ENCODE measurements at places on chromosomes 12 and 14.

- no peak for DNase-seq
Observed at GRCh38 chr12:106740818-106741217, 33.7 kb upstream of the RIC8B start.

DNA sequence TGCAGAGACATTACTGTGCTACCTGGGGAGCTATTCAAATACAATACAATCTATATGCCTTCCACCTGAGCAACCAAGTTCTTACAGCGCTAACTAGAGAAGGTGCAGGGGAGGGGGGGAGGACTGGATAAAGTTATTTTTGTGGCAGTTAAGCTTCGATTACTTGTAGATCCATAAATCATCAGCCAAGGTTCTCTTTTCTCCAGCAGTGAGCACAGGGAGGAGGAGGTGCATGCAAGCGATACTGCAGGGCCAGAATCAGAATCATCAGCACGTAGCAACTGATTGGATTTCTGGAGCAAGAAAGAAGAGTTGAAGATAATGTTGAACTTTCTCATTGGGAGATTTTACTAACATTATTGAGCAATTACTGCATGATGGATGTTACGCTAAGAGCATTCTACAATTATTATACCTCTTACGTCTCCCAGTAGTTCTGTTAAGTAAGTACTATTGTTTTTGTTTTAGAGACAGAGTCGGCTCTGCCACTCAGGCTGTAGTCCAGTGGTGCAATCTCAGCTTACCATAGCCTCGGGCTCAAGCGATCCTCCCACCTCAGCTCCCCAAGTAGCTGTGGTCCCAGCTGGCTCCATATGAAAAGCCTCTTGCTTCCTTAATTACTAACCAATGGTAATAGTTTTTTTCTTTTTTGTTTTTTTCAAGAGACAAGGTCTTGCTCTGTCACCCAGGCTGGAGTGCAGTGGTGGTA lies 74.6 kb upstream of the EEA1 start:
- DNase-seq, result no peak

DNA sequence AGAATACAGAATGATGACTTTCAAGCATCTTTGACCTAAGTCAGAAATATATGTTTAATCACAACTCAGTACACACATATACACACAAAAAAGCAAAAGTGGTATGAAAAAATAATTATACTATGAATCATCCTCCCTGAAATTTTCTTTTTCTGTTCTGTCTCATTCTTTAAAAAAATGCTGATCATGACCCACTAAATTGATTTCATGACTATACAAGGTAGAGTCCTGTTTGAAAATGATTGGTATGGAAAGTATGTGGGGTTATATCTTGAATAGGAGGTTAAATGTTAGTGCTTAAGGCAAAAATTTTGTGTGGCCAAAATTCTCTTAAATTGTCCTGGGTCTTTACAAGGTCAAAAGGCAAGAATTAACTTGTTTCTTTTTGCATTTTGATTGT lies 80.4 kb downstream of the SUDS3 start:
- no peak for DNase-seq

DNA sequence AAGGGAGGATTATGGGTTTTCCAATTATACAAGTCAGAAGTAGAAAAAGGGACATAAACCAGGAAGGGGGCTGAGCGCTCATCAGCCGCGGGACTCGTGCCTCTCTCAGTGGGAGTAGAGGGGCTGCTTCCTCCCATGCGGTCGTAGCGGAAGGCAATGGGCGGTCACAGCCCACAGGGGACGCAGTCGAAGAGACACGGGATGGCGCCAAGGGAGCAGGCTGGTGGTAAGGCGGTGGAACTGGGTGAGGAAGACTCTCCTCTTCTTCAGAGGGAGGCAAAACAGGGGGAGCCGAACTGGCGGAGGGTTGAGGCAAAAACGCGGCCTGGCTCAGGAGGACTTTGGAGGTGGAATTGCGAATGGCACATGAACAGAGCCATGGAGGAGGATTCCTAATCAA lies 677.7 kb downstream of the TMEM121 start:
- DNase-seq, result no peak

DNA sequence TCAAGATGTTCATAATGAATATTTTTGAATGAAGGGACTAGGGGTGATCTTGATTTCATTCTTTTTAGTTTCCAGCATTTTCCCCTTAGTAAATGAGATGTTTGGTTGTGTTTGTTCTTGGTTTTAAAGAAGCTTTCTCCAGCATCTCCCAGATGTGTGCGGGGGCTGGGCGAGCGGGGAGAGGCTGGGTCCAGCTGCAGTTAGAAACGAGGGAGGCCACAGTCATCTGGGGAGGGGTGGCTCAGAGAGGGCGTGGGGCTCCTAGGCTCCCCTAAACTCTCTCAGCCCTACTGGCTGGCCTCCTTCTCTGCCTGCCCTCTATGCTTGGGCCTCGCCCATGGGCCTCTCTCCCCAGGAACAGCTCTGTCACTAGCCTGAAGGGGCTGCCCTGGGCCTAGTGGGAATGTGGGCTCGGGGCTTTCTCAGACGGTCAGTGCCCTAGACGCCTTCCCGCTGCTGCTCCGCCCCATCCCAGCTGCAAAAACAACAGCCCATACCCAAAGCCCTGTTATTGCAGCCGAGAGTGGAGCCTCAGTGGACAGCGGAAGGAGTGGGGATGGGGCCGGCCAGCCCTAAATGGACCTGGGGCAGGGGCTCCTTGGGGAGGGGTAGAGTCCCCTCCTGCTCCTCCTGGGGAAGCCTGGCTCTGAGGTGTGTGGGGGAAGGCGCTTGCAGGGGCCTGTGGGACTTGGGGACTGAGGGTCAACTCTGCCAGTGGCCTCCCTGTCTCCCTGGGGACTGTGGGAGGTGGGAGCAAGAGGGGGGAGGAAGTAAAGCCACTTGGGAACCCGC lies 18.3 kb upstream of the EIF2B2 start:
- DNase-seq, result no peak

GRCh38 chr12:21566223-21566906 lies 38.3 kb downstream of the GYS2 start:
- DNase-seq, result no peak

DNA sequence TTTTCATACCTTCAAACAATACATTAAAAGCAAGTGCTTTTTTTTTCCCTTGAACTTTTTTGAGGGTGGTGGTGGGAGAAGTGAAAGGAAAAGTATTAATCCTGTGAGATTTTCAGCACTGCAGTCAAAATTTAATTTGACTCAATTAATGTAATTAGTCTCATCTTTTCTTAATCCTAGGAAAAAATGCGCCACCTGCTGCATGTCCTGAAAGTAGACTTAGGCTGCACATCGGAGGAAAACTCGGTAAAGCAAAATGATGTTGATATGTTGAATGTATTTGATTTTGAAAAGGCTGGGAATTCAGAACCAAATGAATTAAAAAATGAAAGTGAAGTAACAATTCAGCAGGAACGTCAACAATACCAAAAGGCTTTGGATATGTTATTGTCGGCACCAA lies 52.2 kb downstream of the SPATA7 start:
- no peak for DNase-seq

Data from ecto neural progenitor cell (in vitro differentiated cells).